Heart left ventricle (tissue), 16 donors: ENCODE measurements at places on chromosomes 1 and 21. TPM values are rescaled to one million over a fixed set of nuclear protein-coding genes. Genes with fewer than 3 reads are reported as not detected.

YBEY gene
- total RNA-seq = 11.4 TPM

DNASE2B gene
- not detected for total RNA-seq

SPATC1L gene
- 7.4 TPM for total RNA-seq

CDC42BPA gene
- total RNA-seq = 31.1 TPM

TXNDC12 gene
- total RNA-seq = 20.2 TPM

FAM151A gene
- 1.2 TPM for total RNA-seq

SPRR2D gene
- total RNA-seq = not detected

S100A12 gene
- 3.0 TPM for total RNA-seq

FCGR3B gene
- total RNA-seq = 1.7 TPM

IL19 gene
- not detected for total RNA-seq

OR14A2 gene
- not detected for total RNA-seq

KIF26B gene
- total RNA-seq = 2.3 TPM

TCHH gene
- total RNA-seq = not detected

DNA sequence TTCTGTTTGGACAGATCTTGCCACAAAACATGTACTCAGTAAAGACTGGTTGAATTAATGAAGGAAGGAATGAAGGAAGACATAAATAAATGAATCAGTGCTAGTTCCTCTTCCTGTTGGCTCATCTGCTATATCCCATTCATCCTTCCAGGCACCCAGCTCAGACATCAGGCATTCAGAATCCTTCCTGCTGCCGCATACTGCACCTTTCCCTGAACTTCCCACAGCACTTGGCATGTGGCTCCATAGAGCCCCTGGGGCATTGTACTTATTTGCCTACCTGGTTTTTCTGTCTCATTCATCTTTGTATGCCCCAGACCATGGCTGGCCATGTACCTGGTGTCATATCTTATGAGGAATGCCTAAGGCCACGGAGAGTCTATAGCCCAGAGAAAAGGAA is 34.4 kb upstream of the ZNF648 start:
- DNase-seq = no peak

DNA sequence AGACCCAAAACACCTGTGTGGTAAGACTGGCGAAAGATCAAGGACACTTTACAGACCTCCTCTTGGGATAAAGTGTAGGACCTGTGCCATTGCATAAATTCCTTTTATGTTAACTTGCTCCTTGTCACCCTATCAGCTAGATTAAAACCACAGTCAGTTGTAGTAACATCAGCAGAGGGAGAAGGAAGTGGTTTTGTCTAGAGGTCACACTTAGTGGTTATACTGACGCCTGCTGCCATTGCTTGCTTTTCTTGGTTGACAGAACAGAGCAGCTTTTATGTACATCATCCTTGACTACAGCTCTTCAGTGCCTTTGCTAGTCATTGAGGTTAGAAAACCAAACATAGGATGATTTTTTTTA is 101.4 kb downstream of the PBX1 start:
- DNase-seq = no peak

DNA sequence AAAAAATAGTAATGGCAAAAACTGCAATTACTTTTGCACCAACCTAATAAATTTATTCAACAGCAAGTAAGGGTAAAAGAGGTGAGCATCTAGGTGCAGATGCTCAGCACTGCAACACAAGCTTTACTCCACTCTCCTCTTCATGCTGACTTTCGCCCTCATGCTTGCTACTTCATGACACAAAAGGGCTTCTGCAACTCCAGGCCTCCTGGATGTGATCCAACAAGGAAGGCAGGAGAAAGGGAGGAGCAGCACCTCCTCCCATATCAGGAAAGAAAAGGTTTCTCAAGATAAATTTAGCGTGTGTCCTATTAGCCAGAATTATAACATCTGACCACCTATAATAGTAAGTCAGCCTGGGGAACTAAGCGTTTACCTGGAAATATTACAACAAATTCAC is 11.6 kb downstream of the SYF2 start:
- DNase-seq = no peak

GRCh38 chr1:163999131-163999530 is 559.9 kb upstream of the PBX1 start:
- DNase-seq = no peak

DNA sequence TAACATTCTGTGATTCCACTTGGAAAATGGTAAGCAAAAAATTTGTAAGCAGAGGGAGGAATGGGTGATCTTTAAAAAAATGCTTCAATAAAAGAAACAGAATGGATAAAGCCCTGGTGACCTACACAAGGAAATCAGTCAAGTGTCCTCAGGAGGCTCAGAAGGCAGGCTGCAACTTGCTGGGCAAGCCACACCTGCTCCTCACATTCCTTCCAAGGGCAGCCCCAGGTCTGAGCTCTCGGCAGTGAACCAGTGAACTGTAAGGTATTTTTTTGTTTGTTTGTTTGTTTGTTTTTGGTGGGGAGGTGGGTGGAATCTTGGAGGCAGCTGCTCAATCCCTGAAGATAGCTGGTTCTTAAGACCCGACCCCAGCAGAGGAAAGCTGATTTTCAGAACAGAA is 4.4 kb downstream of the TACSTD2 start:
- DNase-seq = no peak

DNA sequence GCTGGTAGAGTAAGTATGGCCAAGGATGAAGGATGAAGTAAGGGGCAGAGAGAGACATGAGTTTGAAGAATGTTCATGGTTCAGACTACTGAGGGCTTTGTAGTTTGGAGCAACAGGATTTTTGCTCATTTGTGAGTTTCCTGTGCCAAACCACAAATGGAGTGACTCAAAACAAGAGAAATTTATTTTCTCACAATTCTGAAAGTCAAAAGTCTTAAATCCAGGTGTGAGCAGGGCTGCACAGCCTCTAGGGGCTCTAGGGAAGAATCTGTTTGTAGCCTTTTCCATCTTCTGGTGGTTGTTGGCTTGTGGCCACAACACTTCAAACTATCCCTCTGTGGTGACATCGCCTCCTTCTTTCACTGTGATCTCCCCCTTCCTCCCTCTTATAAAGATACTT is 58.9 kb downstream of the RHOU start:
- no peak for DNase-seq

- no peak for DNase-seq
Observed at GRCh38 chr1:234154320-234155251, 218.7 kb upstream of the COA6 start.

GRCh38 chr1:92709738-92710137 is 75.2 kb downstream of the EVI5 start:
- no peak for DNase-seq

DNA sequence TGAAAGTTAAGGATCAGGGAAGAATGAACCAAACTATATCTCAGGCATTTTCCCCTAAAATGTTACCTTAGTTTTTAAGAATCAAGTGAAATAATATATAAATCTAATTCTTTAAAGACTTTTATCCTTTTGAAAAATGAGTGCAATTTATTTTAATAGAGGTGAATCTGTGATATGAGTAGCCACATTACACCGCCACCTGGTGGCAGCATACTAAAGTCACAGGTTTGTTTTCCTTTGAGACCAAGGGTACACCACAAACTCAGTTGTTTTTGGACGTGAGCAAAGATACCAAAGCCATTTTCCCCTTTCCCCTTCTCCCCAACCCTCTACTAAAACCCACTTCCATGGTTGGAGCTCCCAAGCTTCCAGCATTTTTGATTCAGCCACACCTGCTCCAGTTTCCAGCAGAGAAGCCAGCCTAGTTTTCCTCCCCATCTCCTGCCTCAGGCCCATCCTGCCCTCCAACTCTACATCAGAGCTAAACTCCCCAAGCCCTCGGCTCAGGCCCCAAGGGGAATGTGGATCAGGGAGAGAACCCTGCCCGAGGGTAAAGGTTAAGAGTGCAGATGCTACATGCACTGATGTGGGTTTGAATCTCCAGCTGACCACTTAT is 22.9 kb upstream of the LDLRAP1 start:
- DNase-seq = no peak

DNA sequence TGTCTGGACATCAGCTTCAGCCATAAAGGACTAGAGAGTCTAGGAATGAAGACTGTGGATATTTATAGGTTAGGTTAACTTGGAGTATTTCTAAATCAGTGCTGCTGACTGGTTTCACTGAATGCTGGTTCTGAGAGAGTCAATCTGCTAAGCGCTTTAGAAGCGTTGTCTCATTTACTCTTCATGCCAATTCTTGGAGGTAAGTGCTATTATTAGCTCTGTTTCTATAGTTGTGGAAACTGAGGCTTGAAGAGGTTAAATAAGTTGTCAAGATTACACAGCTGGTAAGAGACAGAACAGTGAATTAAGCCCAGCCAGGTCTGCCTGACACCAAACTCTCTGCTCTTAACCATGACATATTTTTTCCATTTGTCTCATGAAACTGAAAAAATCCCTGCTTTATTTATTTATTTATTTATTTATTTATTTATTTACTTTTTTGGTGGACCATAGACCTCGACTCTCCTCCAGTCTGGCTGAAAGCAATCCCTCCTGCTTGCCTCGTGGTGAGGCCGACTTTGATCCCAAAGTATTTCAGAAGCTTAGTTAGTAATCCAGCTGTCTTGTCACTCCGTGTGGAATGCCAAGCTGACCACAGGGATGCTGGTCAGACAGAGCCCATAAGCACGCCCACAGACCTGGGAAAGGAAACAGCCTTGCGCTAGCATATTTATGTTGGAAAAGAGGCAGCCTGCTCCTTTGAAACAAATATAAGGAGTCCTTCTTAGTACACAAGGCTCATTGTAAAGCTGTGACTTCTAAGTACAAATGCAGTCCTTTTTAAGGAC is 16.9 kb downstream of the NTMT2 start:
- DNase-seq = peak; percentile 35

DNA sequence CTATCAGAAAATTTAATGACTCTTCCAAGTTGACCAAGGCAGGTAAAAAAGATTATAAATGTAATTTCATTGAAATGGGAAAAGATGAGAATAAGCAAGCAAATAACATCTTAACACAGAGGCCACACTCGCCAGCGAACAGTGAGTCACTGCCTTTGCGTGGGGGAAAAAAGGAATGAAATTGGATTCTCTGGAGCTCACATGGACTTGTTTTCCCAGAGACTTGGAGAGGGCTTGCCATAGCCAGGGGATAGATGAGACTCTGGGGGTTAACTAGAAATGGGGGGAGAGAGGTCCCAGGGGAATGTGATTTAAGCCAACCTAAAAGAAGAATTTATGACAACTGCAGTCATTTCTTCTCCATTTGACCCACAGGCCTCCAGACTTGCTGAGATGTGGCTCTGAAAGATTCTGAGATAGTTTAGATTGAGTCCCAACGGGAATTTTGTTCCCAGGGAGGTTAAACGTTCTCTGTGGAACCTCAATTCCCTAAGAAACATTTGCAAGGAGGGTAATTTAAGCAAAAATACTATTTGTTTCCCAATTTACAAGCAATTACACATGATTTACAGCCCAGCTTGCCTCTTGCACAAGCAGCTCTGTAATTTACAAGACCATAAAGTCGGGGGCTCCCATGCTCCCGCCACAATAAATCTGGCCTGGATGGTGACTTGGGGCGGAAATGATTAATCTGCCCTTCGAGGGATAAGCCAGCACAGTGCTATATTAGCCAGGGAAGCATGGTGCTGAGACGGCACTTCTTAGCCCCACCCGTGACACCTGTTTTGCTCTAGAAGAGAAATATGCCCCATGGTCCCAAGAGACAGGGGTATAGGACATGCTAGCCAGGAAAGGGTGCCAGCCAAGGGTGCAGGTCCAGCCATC is 68.8 kb downstream of the GRIK3 start:
- DNase-seq = no peak

GRCh38 chr1:47562147-47562546 is 124.3 kb downstream of the FOXD2 start:
- no peak for DNase-seq

GRCh38 chr1:25867210-25867991 is 8.1 kb downstream of the PAQR7 start:
- DNase-seq = no peak

- no peak for DNase-seq
Observed at GRCh38 chr1:39825432-39825941, 36.8 kb upstream of the BMP8B start.

DNA sequence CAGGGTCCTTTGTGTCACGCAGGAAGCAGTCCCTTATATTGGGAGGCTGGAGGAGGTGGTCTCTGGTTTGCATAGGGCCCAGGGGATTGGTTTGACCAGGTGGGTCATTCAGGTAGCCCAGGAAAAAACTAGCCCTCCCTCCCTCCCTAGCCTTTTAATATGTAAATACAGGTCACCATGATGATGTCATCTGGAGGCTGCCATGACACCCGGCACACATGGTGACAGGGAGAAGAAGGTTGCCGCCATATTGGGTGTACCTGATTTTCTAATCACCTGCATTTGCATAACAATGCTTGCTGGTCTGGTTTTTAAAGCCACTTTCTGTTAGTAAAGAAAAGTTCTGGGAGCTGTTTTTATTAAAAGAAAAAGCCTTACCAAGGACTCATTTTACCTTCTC is 791.0 kb upstream of the ADGRL4 start:
- DNase-seq = no peak
